Foreskin keratinocyte (primary cell): ENCODE measurements at places on chromosomes 2 and 18. TPM values are rescaled to one million over a fixed set of nuclear protein-coding genes. Genes with fewer than 3 reads are reported as not detected.

DNA sequence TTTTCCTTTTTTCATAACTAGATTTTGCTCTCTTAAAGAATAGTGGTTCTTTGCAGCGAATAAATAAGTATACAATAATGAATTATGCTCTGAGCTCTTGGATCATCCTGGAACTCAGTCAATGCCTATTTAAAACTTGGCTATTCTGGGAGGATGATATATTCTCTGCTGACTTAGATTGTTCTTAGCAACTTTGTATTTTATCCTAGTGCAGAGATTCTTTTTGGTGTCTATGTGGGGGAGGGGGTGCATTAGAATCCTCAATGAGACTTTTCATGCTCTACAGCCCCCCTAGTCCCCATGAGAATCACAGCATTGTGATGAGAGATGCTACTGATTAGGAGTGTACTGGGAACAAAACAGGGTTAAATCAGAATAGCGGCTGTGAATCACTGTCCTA, 8.8 kb upstream of the FAM98A start:
- DNase-seq = no peak

- no peak for DNase-seq
Measured at GRCh38 chr2:216235462-216235861, 126.3 kb downstream of the XRCC5 start.

- peak; percentile 11 for DNase-seq
Measured at GRCh38 chr18:79932907-79933306, 18.5 kb downstream of the SLC66A2 start.

DNA sequence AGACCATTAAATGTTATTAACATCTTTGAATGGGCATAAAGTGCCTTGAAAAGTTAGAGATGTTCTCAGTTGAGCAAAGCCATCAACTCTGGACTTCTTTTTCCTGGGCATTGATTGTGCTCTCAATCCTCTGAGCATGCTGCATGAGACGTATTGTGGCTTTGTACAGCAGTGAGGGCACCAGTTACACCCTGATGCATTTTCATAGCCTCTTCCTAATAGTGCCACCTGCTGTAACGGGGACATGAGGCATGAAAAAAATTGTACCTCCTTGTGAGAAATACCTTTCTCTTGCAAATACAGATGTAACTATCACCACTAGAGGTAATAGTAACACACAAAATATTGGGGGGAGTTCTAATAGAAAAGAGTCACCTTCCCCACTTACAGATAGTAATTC, 697.5 kb downstream of the TMEM182 start:
- no peak for DNase-seq

DNA sequence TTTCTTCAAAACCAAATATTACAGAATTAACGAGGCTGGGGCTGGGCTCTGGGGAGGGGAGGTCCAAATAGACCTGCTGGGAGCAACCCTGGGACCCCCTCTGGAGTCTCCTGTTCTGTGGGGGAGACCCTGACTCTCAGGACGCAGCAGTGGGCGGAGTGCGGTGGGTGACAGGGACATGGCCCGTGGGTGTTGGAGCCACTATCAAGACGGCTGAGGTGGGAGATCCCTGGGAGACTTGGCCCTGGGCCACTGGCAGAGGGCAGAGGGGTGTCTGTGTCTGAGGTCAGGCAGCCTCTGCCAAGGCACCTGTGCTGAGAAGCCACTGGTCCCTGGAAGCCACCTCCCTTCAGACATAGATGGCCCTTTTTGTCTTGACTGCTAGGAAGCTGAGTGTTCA, 79.5 kb upstream of the CTDP1 start:
- DNase-seq = no peak

- DNase-seq = no peak
Measured at GRCh38 chr2:56211048-56211447, 27.3 kb downstream of the CCDC85A start.

DNA sequence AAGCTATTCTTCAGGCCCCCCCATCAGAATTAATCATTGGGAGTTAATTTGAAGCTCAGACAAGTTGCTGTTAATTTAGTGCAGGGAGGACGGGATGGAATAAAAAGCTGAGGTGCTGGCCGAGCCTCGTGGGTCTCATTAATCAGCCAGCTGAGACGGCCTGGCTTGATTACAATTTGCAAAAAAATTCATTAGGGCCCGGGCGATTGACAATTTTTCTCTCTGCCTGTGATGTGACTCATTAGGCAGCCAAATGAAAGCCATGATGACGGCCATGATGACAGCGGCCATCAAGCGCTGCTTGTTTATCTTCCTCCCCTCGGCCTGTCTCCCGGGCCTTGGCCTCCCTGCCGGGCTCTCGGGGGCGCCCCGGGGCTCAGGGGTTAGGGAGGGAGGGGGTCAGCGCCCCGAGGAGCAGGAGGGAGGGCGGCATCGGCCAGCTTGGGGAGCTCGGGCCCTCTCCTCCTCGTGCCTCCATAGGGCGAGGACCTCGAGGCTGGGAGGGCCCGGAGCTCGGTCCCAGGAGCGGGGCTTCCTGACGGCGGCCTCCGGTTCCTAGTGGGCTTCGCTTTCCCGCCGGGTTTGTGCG, 5.2 kb downstream of the GBX2 start:
- no peak for DNase-seq

DNA sequence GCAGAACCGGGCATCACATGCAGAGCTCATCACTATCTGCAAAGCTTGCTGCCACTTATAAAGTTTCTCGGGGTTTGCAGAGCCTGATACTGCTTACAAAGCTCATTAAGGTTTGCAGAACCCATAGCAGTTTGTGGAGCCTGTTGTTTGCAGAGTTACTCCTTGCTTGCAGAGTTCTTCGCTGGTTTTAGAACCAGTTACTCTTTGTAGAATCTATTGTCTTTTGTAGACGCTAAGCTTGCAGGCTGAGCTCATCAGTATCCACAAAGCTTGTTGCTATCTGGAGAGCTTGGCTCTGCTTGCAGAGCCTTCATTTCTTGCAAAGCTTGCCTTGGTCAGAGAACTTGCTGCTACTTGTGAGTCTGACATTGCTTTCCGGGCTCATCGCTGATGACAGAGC, 106.9 kb downstream of the CELF4 start:
- DNase-seq = no peak

TEKT4 gene
- not detected in 2 replicates for total RNA-seq

DNA sequence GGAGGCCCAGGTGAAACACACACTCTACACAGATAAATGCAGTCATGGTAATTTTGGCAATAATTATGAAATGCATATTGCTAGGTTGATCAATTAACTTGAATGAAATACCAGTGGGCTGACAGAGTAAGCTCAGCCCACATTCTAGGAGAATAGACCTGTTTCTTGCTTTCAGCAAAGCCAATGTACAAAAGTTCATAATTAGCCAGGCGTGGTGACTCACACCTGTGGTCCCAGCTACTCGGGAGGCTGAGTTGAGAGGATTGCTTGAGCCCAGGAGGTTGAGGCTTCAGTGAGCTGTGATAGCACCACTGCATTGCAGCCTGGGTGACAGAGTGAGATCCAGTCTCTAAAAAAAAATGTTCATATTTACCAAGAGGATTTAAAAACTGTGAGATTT, 15.7 kb upstream of the MBP start:
- DNase-seq = no peak

DNA sequence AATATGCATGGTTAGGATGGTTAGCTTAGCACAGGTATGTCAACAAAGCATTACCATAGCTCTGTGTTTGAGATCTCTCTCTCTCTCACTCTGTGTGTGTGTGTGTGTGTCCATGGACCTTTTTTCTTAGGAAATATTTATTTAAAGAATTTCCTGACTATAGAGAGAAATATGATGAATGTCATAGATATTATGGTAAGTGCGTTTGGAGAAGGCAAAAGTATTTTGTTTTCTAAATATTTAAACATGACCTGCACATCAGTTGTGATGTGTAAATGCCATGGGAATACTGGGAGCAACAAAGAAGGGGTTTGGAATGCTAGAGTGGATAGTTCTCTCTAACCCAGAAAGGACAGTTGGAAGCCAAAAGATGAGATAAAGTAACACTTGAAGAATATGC, 3.9 kb upstream of the TMEM178A start:
- DNase-seq = no peak

CHRNA1 gene
- not detected in 2 replicates for total RNA-seq

- peak; percentile 27 for DNase-seq
Measured at GRCh38 chr2:197668296-197668695, 7.1 kb downstream of the RFTN2 start.

DSG4 gene
- 0.04 TPM in 1 of 2 replicates, not detected in the other for total RNA-seq
